Fibroblast of skin of left quadriceps (primary cell): ENCODE measurements at places on chromosomes 6 and 20.

GRCh38 chr6:159978291-159979135 is 9.6 kb downstream of the IGF2R start:
- DNase-seq, result no peak

DNA sequence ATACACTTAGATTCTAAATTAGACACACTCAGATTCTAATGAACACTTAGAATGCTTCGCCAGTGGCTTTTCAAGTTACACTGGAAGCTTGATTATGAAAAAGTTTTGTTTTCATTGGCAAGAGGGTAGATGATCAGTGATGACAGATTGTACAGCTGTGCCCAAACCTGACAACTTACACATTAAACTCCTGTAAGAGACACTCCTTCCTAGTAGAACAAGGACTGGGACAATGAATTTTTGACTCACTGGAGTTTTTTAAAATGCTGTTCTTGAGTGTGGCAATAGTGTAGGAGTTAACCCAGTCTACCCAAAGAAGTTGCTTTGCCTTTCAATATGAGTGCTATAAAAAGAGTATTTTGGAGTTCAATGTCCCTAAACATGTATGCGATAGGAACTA is 140.8 kb downstream of the SLC16A10 start:
- DNase-seq, result no peak

GRCh38 chr20:4956200-4956810 is 45.0 kb downstream of the SLC23A2 start:
- peak; percentile 35 for DNase-seq

GRCh38 chr6:52555518-52556233 is 21.2 kb downstream of the TRAM2 start:
- DNase-seq, result no peak

GRCh38 chr6:40506954-40507353 is 80.2 kb downstream of the LRFN2 start:
- no peak for DNase-seq

- no peak for DNase-seq
Measured at GRCh38 chr6:25124216-25124715, 154.9 kb upstream of the CARMIL1 start.

GRCh38 chr6:163412341-163412740 is 2.2 kb upstream of the QKI start:
- DNase-seq, result no peak

- no peak for DNase-seq
Measured at GRCh38 chr20:56483970-56484369, 15.5 kb downstream of the RTF2 start.

GRCh38 chr6:49551078-49551865 is 804 bp downstream of the C6orf141 start:
- no peak for DNase-seq

DNA sequence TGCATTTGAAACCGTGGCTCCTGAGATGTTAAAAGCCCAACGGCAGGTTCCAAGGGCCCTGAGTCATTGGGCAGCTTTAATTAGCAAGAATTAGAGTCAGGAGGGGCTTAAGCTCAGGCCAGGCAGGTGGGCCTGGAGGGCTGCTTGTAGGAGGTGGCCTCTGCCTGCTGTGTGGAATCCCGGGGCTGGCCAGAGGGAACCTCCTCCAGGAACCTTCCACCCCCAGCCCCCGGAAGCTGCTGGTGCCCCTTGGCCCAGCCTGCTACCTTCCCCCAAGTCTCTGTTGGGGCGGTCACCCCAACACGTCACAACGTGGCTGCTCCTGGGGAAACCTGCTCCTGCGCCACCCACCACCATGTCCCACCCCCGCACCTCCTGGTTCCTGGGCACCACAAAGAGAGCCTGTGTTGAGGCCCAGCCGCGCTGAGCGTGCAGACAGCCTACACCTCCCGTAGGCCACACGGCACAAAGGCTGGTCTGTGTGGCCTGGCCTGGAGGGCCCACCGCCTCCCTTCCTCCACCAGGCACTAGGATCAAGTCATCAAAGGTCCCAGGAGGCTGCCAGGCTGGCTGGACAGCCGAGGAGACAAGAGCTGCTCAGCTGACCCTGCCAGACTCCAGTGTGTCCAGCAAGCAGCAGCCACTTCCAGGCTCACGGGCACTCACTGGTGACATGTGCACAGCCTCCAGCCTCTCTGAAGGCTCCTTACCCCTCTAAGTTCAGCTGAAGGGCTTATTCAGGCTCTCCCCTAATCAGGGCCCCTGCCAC is 86.3 kb downstream of the SNX5 start:
- no peak for DNase-seq
